Femur (tissue), 1 donor: ENCODE measurements at places on chromosomes 16 and 17.

- DNase-seq: no peak
Observed at GRCh38 chr17:45170280-45170930, 8.7 kb downstream of the HEXIM2 start.

DNA sequence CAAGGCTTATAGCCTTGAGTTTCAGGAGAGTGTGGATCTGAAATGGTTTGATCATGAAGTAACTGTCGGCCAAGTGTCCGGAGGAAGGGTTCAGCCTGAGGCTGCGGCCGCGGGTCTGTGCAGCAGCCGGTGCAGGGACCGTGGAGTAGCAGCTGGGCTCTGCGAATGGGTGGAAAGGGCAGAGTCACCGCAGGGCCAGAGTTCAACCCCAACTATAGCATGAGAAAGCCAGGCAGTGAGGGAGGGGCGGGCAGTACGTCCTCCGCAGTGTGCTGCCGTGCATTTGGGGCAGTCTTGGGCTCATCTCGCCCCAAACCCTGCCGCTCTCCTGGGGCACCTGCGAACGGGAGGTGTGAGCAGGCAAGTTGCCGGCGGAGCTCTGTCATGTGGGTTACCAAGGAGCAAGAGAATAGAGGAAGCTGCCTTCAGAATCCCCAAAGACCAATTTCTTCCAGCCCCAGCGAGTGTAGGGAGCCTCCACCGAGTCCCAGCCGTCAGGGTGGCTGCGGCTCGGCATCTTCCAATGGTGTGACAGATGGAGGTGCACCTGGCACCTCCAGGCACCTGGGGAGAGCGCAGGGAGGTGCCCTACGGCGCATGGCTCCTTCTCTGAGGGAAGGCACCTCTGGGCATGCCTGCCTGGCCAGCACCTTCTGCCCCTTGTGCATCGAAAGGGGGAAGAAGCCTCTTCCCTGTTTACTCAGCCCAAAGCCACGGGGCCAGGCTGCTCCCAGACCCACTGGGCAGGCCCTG, 87.3 kb downstream of the RPA1 start:
- no peak for DNase-seq

- peak; percentile 73 for DNase-seq
Observed at GRCh38 chr16:75264457-75264998, 13.1 kb upstream of the BCAR1 start.

DNA sequence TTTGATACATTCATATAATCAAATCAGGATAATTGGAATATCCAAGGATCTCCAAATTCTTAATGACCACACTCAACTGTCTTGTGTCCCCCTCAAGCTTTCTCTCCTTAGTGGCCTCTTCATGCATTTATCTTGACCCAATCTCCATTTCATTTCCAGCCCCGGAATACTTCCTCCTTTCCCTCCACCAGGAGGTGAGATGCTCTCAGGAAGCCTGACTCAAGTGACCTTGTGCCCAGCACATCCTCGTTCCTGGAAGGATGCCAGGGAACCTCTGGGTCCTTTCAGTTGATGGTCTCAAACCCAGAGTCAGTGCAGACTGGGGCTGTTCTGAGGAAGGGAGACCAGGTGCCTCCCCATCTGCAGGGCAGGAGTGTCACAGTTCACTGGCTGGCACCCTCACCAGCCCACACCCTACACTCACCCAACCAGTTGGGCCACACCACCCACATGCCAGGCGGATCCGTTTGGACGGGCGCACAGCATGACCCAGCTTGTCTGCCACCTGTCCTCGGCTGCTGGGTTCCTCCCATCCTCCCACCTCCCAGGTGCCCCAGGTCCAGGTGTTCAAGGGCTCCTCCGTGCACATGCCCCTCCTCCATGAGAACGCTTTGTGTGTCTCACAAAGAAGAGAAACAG, 14.0 kb upstream of the EMP2 start:
- DNase-seq: peak; percentile 32

DNA sequence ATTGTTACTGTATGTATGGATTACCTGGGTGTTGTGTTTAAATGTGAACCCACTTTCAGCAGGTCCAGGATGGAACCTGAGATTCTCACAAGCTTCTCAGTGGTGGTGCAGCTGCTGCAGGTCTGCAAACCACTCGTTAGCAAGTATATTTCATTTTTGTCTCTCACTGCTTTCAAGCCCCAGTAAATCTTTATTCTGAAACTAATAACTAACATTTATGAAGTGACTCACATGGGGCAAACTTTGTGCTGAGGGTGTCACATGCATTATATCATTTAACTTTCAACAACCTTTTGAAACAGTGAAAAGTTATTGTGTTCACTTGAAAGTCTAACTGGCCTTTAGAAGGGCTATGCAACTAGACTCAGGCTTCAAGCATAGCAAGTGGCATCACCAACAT, 98.9 kb upstream of the DYNLRB2 start:
- DNase-seq: no peak

GRCh38 chr17:63838631-63839171, 3.8 kb downstream of the SMARCD2 start:
- DNase-seq: peak; percentile 73

DNA sequence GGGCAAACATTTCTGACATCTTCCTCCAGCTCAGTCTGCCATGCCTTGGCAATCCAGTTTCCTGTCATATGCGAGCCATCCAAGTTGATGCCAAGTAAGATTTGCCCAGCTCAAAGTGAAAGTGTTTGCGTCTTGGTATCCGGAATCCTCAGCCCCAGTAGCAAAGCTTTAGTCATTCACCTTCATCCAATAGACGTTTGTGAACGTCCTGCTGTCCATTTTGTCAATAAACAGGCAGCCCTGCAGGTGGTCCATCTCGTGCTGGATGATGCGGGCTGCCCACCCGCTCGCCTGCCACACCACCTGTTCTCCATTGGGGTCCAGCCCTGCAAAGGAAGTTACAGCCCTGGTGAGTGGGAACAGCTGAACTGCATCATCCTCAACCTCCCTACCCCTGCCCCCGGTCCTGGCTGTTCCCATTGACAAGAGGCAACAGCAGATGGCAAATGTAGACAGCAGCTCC, 1.5 kb downstream of the PDF start:
- no peak for DNase-seq

GRCh38 chr17:21500064-21500463, 123.9 kb downstream of the KCNJ12 start:
- no peak for DNase-seq

DNA sequence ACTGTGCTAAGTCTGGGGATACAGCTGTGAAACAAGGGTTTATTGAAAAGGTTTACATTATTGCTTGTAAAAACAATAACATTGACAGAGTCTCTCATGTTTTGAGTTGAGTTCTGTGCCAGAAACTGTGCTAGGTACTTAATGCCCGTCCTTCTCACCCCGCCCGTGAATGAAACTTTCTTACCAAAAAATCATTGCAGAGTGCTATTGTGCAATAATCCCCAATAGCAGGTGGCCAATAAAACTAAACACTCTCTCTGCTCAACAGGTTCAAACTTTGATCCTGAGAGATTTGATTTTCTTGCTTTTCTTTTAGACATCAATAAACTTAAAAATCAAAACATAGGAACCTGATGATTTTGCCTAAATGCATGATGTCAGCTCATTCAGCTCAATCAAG, 441.6 kb downstream of the HAPSTR1 start:
- DNase-seq: no peak

GRCh38 chr17:82236142-82236971, 7.5 kb downstream of the SLC16A3 start:
- DNase-seq: peak; percentile 83

DNA sequence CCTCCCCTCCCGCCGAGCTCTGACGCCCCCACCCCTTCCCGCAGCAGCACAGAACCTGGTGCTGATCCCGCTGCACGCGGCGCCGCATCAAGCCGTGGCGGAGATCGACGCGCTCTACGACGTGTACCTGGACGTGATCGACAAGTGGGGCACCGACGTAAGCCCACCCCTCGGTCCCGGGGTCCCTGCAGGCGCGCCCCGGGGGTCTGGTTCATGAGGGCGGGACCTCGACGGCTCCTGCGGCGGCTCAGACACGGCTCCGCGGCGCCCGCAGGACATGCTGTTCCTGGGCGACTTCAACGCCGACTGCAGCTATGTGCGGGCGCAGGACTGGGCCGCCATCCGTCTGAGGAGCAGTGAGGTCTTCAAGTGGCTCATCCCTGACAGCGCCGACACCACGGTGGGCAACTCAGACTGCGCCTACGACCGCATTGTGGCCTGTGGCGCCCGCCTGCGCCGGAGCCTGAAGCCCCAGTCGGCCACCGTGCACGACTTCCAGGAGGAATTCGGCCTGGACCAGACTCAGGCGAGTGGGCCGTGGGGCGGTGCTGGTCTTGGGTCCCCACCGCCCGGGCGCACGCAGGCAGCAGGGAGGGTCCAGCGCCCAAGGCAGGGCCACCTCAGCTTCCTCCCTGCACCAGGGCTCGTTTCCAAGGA, 1.4 kb downstream of the DNASE1L2 start:
- DNase-seq: no peak

DNA sequence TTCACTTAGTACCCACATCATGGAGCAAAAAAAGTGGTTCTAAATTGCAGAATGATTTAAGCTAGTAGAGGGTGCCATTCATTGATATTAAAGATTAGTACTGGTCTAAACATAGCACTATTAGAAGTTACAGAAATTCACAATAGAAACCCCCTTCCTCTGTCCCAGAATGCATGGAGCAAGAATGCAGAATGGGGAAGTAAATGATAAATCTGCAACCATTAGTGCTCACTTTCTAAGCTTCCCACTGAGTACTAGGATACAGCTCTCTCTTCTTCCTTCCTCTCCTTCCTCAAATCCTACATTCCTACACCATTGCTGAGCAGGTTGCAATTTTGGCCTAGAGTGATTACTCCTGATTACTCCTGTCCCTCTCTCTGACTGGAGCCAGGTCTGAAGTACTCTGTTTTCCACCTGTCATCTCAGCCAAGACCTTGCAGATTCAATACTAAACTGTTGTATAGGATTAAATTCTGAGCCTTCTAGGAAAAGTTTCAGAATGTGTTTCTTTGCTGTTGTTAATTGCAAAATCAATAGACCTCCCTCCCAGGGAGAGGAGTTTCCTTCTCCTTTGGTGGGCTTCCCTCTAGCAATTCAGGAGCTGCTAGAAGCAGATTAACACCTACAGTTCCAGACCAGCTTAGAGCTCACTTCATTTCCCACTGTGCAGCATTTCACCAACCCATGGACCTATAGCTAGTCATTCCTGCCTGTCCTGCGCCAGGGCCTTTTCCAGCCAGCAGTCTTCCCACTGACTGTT, 165.5 kb upstream of the TBX2 start:
- no peak for DNase-seq

DNA sequence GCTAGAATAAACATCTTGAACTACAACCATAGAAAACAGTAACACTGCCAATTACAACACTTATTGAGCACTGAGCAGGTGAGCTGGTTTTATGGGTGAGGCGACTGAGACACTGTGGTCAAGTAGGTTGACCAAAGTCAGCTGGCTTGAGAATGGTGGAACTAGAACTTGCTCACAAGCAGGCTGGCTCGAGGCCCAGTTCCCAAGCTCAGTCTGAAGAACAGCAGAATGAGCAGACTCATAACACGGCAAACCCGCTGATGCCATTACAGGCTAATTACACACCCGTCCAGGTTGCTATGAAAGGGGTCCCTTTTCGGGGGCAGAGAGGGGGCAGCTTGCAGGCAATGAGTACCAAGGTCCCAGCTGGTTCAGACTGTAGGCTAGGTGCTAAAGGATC, 6.5 kb downstream of the ZZEF1 start:
- DNase-seq: no peak

DNA sequence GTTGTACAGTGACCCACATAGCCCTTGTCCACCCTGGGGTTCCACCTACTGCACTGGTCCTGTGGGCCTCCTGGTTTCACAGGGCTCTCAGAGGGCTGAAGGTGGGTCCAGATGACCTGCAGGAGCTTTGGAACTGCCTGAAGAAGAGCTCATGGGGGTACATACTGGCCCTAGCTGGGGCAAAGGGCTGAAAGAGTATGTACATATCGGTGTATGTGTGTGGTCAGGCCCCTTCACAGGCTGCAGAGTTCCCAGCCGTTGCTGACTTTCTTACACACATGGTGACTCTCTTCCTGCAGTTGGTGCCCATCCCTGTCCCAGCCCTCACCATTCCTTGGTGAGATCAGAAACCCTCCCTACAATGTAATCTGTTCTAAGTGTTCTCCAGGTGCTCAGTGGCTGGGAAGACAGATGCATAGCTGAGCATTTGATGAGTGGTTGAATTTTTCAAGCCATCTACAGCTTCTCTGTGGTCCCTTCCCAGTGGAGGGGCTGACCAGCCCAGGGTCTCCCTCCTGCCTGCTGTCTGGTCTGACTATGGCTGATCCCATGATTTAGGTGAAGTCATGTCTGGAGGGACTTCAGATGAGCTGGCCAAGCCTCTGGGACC, 2.4 kb upstream of the NFATC3 start:
- DNase-seq: no peak

DNA sequence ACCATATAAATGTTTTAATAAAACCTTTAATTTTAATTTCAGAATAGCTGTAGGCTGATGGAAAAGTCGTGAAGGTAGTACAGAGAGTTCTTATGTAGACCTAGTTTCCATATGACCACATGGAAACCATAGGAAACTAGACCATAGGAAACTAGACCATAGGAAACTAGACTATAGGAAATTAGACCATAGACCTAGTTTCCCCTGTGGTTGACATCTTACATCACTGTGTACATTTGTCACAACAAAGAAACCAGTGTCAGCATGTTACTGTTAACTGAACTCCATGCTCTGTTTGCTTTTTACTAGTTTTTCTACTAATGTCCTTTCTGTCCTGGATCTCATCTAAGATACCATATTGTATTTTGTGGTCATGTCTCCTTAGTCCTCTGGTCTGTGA, 14.6 kb downstream of the NUDT7 start:
- no peak for DNase-seq

DNA sequence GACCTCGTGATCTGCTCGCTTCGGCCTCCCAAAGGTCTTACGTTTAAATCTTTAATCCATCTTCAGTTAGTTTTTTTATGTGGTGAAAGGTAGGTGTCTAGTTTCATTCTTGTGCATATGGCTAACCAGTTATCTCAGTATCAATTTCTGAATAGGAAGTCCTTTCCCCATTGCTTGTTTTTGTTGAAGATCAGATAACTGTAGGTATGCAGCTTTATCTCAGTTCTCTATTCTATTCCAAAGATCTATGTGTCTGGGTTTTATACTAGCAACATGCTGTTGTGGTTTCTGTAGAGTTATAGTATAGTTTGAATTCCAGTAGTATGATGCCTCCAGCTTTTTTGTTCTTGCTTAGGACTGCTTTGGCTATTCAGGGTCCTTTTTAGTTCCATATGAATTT, 65.2 kb downstream of the TNFRSF13B start:
- no peak for DNase-seq
